ENCODE measurements at places on chromosomes 4 and X.

DNA sequence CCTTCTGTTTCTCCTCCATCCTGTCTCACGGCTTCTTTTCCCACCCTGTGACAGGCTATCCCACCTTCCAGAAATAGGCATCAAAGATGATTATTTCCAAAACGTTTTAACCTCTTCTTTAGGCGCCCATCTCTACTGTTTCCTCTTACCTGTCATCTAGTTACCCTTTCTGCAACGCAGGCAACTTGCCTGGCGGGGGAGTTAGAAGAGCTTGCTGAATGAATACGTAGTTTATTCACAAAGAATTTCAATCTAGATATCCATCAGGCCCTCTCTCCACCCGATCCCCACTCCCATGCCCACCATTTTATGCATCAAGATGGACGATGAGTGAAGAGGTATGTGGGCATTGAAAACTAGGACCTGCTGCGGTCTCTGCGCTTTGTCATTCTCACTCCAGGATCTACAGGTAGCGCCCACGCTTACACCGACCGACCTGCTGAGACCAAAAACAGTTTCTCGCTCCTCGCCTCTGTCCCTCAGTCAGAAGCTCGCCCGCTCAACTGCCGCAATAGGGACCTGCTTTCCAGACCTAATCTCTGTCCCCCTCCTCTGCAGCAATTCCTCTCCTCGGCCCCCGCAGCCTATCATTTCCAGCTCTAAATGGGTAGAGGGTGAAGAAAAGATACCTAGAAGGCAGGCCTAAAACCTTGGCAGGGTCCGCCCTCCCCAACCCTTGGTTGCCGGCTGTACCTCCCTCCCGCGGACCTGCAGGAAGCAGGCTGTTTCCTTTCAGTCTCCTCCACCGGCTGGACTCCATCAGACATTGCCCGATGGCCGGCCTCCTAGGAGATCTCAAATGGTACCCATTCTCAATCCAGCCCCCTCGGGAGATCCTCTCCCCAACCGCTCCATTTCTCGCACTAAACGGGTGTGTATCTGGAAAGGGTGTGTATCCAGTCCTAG, 624 bp downstream of the BEX5 start:
- DNase-seq, result peak; percentile 45

GRCh38 chr4:151887031-151887815, 126.4 kb upstream of the GATB start:
- DNase-seq, result no peak

- no peak for DNase-seq
Observed at GRCh38 chr4:184114431-184114830, 103.2 kb downstream of the ENPP6 start.

GRCh38 chr4:71050809-71051208, 57.4 kb downstream of the DCK start:
- DNase-seq, result no peak

GRCh38 chr4:53963781-53964180, 100.6 kb downstream of the CHIC2 start:
- DNase-seq, result peak; percentile 4

- DNase-seq, result no peak
Observed at GRCh38 chr4:94650690-94651089, 107.1 kb upstream of the BMPR1B start.

DNA sequence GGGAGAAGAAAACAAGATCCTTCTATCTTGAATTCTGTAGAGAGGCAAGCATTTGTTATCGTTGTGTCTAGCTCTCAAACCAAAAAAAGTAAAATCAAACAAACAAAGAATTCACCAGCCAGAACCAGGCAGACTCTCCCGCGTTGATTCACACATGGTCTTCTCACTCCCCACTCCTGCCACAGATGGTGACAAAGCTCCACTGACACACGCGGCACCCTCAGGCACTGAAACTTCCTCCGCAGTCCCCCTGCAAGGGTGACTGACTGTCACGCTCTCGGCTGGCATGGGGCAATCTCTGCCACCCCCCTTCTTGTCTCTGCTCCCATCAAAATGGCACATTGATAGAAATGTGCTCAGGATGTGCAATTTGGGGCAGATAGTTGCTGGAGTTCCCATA, 304.9 kb downstream of the DHX15 start:
- no peak for DNase-seq

- peak; percentile 22 for DNase-seq
Observed at GRCh38 chrX:7941390-7942042, 14.3 kb upstream of the PNPLA4 start.

DNA sequence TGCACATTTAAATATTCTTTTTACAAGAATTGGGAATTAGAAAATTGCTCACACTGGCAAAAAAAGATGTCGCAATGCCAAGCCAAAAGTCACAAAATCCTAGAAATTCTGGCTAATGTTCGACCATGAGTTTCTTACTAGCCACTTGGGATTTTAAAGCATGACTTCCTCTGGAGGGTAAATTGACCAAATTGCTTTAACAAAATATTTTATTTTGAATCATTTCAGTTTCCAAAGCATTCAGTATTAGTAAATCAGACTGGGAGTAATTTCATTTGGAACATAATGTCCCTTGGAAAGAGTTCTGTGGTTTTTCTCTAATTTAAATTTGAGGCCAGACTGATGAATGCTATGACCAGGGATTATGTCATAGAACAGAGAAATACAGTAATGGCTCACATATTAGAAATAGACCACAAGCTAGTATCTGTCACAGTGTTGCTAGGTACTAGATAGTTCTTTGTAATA, 7.6 kb upstream of the CXCL5 start:
- no peak for DNase-seq

DNA sequence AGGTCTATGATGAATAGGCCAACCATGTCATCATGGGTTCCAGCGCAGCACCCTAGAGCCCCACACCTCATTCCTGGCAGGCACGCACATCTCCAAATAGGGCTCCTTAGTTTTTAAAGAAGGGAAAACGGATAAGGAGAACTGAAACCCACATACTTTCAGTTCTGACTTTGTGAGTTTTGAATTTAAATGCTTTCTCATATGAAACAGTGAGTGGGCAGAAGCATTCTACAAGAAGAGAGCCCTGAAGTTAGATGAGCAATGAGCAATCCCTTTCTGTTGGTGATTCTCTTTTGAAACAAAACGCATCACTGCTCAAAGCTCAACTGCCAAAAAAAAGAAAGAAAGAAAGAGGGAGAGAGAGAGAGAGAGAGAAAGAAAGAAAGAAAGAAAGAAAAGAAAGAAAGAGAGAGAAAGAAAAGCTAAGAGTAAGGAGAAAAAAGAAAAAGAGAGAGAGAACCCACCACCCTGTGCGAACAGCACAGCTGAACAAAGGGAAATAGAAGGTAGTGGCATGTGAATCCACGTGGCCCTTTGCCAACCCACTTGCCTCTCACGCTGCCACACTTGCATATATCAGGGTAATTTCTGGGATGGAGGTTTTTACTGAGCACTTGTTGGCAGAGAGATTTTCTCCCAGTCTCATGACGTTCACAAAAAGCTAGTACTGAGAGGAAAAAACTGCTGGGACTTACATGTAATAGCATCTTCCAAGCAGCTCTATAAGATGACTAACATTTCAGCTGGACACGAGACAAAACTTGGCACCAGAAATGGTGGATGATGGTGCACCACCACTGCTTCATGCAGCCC, 31.0 kb downstream of the TMSB4X start:
- no peak for DNase-seq

DNA sequence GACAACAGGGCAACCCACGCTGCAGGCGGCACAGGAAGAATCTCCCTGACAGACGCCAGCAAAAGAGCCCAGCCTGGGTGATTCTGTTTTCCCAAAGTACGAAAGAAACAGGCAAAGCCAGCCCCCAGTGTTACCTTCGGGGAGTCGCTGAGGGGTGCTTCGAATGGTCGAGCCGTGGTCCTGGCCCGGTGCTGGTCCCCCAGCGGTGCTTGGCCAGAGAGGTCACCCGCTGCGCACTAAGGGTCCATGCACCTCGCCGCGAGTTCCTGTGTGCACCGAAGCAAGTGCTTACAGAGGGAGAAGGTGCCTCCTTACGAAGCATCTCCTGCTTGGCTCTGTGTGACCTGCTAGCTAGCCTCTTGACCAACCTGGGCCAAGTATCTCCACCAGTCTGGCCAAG, 77.1 kb downstream of the HMX1 start:
- DNase-seq, result no peak

DNA sequence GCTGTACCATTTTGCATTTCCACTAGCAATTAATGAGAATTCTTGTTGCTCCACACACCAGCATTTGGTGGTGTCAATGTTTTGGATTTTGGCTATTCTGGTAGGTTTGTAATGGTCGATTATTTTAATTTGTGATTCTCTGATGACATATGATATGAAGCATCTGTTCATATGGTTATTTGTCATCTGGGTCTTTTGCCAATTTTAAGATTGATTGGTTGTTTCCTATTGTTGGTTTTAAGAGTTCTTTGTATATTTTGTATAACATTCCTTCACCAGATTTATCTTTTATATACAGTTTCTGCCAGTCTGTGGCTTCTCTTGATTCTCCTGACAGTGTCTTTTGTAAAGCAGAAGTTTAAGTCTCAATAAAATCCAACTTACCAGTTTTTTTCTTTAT, 18.5 kb upstream of the BDH2 start:
- DNase-seq, result no peak

GRCh38 chrX:13074297-13075262, 30.2 kb upstream of the FAM9C start:
- DNase-seq, result no peak

DNA sequence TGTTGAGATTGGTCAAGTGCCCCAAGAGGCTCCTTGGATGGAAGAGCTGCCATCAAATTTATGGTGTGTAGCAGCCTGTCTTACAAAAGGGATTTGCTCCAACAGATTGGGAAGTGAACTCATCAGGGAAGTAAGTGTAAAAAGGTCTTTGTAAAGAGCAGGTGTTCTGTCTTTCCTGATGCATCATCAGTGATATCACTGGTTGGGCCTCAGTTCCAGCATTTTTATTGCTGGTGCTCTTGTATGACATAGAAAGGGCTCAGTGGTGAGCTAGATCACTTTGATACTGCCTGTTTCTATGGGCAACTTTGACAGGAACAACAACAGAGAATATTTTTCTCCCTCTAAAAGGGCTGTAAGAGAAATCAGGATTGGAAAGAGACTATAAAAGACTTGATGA, 8.7 kb upstream of the GABRE start:
- no peak for DNase-seq

- DNase-seq, result no peak
Observed at GRCh38 chrX:71162981-71163380, 18.3 kb downstream of the NLGN3 start.

GRCh38 chr4:151930372-151930771, 169.6 kb upstream of the GATB start:
- no peak for DNase-seq

GRCh38 chrX:85905851-85906250, 141.5 kb downstream of the CHM start:
- no peak for DNase-seq

GRCh38 chrX:136627409-136627808, 20.5 kb upstream of the CD40LG start:
- DNase-seq, result no peak

- DNase-seq, result no peak
Observed at GRCh38 chr4:22093126-22093525, 144.6 kb upstream of the KCNIP4 start.

GRCh38 chr4:188190461-188190860, 51.2 kb downstream of the TRIML1 start:
- DNase-seq, result no peak

- no peak for DNase-seq
Observed at GRCh38 chr4:151933122-151933827, 172.5 kb upstream of the GATB start.

DNA sequence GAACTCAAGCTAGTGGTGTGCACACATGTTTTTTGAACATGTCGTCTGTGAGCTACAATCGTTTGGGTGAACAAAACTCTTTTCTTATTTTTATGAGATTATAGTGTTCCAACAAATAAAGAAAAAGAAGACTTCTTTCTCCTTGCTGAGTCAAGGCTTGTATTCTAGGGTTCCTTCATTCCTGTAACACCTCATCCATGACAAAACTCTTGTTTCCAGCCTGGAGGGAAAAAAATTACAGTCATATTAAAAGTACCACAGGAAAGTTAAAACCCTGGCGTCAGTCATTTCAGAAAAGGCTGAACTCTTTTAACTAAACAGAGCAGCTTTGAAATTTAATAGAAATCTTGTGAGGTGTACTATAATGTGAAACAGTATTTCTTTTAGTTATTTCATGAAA, 79.2 kb upstream of the BOD1L1 start:
- no peak for DNase-seq

DNA sequence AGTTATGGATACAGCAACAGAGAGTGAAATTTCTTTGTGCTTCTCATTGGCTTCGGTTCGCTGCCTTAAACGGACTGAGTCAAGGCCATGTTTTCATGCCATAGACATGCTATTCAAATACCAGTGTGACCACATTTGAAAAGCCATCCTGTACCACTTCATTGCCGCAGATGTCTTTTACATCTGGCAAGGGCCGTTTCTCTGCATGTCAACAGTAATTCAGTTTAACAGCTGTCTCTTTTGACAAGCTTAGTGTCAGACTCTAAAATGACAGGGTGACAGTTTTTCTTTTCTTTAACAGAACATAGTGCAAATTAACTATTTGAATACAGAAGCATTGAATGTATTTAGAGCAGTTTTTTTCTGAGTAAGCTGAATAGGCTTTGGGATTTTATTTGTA, 362.2 kb upstream of the POU3F4 start:
- DNase-seq, result no peak

DNA sequence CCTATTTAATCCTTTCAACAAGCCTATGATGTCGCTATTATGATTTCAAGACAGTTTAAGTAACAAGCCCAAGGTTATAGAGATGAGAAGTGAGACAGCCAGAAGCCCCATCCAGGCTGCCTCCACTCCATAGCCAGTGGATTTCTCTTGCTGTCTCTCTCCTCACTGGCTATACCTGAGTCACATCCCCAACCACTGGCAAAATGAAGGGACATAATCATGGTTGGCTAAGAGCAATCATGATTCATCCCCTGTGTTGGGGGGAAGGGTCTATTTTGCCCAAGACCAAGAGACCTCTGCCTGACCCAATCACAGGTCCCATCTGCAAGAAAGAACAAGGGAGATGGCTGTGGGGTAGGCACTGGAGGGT, 334.9 kb upstream of the GATB start:
- DNase-seq, result no peak

DNA sequence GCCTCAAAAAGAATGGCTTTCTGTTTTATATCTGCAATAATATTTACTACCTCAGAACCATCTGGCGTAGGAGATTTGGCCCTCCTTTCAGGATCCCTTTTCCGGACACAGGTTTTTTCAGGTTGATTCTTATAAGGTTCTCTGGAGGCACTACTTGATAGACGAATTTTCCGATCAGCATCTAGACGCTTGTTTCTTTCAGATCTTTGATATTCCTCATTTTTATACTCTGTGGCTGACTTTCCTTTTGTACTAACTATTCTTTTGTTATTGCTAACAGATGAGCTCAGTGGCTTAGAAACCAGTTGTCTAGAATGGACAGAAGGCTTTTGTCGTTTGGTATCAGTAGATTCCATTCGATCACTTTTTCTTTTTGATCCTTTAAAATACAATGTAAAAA, 12.4 kb downstream of the YTHDC1 start:
- DNase-seq, result no peak

DNA sequence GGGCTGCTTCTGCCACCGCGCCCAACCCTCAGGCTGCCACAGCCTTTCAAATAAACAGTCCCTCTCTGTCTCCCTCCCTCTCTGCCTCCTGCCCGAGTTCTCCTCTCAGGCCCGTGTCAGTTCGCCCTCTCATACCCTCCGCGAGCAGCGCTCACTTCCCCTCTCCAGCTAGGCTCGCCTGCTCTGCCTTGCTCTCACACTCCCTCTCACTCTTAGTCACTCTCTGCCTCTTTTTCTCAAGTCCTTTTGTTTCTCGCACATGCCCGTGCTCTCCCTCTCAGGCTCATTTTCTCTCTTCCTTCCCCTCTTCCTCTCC, 3.2 kb downstream of the EFNB1 start:
- peak; percentile 9 for DNase-seq

All from NCI-H1092 treated with DMSO at 0.1 percent for 48 hours (cell line).